Activated CD4-positive, alpha-beta T cell treated with anti-CD3 and anti-CD28 coated beads, Interleukin-2, Interleukin-6, amounts not matched to agents 100 ng/mL and 50 ng/mL, durations not matched to agents 16 hours and 8 hours (primary cell): ENCODE measurements at places on chromosomes 7 and 10.
A peak's percentile ranks its signal among the peaks of the same experiment; 100 is the strongest.

DNA sequence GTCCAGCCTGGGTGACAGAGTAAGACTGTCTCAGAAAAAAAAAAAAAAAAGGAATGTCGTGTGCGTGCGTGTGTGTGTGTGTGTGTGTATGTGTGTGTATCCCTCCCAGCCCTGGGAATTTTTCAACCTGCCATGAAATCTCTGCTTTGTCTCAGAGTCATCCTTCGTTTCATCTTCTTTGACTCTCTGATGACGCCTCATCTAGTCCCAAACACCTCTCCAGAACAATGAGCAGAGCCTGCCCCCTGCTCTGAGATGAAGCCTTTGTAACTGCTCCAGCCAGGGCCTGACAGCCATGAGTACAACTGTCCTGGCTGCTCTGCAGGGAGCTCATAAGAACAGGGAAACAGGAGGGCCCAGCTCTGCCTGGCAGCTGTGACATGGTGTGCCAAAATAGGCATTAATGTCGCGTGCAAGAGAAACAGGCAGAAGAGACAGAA, 149.5 kb downstream of the FAM107B start:
- DNase-seq, result no peak

DNA sequence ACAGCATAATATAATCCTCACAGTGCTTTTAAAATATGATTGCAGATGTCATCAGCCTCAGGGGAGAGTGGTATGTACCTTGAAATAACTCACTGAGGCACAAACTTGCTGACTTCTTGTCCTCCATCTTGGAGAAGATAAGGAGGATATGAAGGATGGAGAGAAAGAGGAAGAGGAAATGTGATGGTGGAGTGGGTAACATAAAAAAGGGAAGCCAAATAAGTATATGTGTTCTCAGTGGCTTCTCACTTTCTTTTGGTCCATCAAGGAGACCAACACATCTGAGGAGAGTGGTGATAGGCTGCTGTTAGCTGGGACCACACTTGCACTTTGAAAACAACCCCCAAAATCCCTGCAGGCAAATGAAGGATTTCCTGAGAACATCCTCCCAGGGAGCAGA, 21.6 kb upstream of the ZNF37A start:
- DNase-seq, result no peak

GRCh38 chr7:91033574-91033973, 230.7 kb upstream of the FZD1 start:
- no peak for DNase-seq

DNA sequence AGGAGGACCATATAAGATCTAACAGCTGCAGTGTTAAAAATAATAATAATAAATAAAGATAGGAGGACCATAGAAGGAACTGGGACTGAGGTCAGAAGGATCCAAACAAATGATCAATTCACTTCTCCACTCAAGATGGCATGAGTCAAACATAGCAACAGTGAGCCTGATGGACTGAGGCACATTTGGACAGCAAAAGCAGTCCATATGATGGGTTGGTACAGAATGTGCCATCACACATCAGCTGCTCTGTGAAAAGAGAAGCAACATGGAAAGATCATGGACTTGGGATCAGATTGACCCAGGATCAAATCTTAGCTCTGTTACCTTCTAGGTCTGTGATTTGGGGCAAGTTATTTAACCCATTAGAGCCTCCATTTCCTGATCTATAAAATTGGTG, 188.9 kb upstream of the KMT2E start:
- DNase-seq, result no peak

DNA sequence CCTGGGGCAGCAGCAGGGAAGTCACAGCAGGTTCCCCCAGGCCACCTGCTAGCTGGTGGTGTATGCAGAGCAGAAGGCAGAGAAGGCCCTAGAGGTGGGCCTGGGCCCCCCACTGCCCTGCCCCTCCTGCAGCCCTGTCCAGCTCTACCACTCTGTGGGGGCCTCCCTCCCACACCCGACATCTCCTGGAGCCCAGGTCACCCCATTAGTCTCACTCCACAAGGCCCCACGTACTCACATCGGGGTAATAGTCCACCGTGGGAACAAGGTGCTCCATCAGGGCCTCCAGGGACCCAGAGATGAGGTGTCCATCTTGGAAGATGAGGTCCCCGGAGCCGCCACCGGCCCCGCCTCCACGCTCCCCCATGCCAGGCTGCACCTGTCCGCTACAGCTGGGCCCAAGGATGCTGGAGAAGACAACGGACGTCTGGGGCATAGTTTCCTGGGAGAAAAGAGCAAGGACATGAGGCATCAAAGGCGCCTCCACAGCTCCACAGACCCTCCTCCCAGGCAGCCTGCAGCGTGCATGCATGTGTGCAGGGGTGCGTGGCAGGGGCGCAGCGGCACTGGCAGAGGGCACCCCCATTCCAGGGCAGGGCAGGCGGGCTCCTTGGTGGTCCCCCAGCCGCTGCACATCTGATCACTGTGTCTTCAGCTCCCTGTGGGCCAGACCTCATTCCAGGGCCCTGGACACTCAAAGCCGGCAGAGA, 61.0 kb downstream of the RASGEF1A start:
- no peak for DNase-seq

GRCh38 chr10:74743401-74743800, 83.0 kb upstream of the KAT6B start:
- DNase-seq, result no peak

- no peak for DNase-seq
Observed at GRCh38 chr7:54550471-54550870, 8.3 kb downstream of the VSTM2A start.

DNA sequence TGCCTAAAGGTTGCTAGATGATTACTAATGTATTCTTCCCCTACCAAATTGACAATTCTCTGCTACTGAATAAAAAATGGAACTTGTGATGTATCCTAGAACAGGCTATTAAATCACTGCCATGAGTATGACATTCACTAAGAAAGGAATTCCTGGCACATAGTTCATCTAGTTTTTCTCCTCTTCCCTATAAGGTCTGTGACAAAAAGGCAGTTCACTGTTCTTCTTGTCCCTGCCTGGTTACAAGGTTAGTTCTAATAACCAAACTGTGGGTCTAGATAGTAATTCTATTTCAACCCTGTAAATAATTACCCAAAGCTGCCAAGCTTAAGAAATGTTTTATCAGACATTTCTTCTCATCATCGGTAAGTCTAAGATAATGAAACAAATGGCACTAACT, 245.6 kb downstream of the BICC1 start:
- no peak for DNase-seq

DNA sequence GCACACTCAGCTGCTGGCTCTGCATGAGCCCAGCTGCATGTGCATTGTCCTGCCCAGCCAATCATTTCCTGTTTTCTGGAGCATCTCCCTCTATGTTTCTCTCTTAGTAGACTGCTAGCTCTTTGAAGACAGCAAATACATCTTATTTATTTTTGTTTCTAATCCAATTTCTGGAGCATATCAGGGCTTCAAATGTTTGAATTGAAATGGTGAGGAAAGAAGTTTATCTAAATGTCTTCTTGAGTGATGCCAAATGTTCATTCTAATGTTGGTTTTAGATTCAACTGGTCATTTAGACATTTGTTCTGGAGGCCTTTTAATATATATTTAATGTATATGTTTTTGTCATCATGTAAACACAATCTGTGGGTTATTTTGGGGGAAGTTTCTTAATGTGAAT, 141.9 kb downstream of the DNAJB9 start:
- no peak for DNase-seq

GRCh38 chr7:154287356-154287755, 235.2 kb downstream of the DPP6 start:
- DNase-seq, result no peak

DNA sequence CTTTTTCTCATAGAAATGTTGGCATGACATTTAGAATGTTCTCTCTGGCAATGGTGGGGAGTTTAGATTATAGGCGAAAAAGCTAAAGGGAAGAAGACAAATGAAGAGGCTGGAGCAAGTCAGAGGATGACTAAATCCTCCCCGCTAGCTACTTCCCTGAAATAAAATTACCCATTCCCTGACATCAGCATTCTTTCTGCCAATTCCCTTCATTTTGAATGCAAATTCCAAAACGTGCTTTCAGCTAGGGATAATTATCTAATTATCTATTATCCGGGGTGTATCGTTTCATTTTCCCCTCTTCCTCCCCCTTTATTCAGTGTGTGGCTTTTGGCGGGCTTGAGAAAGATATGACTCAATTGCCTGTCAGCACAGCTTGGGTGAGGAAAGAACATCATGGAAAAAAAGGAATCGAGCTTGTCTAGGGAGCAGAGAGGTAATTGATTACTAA, 672.3 kb downstream of the TNS3 start:
- no peak for DNase-seq

DNA sequence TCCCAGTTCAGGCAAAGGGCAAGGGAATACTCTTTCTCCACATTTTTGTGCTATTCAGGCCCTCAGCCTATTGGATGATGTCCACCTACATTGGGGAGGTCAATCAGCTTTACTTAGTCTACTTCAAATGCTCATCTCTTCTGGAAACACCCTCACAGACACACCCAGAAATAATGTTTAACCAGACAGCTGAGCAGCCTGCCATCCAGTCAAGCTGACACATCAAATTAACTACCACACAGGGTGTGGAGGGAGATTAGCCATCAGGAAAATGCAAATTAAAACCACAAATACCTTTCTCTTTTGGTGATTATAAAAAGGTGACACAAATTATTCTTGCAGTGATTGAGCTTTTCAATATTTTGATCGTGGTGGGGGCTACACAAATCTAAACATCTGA, 74.7 kb upstream of the FZD8 start:
- DNase-seq, result no peak

DNA sequence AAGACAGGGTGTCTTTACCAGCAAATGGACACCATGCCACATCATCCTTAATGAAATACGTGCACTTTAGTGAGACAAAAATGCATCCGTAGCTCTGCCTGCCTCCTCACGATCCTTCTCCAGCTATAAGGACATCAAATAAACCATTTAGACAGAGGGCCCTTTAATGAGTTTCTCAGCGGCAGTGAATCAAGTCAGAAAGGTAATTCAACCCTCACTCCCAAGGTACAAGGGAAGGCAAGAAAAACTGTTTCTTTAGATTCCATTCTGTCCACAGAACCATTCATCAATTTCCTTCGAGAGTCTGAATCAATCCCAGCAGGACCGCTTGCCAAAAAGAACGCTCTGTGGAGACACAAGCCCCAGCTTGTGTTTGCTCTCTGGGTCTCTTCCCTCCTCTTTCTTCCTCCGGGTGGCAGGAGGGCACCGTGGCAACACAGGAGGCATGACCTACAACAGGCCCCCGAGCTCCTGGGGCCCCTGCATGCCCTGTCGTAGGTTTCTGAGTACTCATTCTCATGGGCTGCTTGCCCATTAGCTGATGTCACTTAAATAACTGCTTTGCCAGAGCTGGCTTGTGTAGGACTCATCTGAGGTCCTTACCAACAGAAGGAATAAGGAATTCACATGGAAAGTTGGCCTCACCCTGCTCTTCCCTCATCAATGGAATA, 297.8 kb upstream of the PRKCQ start:
- DNase-seq, result no peak

GRCh38 chr10:132302421-132303310, 5.1 kb downstream of the STK32C start:
- no peak for DNase-seq

GRCh38 chr7:33108554-33109004, 625 bp downstream of the RP9 start:
- peak; percentile 37 for DNase-seq

GRCh38 chr10:132713421-132714095, 72.4 kb downstream of the NKX6-2 start:
- no peak for DNase-seq

DNA sequence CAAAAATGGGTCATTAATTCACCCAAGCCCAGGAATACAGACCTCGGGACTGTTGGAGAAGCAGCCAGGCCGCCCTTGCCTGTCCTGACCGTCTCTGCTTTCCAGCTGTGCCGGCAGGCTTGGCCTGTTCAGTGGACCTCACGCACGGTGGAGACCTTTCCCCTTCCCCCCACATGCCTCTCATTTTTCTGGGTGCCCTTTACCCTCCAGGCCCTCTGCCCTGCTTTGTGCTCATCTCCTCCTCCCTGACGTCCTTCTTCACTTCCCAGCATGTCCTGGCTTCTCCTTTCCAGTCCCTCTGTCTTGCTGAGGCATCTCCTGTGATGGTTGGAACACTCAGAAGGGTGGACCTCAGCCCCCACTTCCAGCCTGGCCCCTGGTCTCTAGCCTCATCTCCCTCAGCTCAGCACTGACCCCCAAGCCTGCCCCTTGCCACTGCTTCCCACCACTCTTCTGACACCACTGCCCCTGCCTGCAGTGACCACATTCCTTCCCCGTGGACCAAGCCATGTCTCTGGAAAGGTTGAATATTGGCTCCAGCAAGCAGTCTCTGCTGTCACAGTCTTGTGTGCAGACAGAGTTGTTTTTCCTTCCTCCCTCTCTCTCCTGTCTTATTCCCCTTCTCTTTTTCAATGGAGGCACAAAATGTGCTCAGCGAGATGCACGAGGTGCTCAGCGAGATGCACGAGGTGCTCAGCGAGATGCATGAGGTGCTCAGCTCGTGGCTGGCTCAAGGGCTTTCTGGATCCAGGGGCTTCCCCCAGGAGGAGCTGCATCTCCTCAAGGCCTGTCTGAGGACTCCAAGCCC, 14.9 kb downstream of the BAG3 start:
- DNase-seq, result no peak

DNA sequence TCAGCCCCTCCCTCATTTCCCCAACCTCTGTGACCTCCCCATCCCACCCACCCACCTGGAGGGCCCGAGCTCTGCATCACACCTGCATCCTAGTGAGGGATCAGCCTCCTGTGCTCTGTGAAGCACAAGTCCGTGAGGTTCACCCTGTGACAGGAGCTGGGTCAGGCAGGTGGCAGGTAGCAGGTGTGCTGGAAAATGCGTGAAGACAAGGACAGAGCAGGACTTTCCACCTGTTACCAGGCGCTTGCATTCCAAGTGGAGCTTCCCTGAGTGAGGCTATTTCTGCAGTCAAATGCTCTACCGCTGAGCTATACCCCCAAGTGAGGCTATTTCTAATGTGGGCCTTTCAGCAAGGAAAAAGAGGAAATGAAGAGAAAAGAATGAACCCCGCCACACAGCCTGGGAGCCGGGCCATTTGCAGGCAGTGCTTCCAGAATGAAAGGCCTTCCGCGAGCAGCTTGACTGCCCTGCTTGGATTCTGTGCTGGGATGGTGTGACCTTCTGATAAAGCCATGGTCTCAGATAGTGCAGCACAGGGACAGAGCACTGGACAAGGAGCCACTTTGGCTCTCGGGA, 13.3 kb upstream of the CPXM2 start:
- DNase-seq, result no peak

- no peak for DNase-seq
Observed at GRCh38 chr7:31939076-31939475, 131.1 kb downstream of the PDE1C start.

GRCh38 chr7:154583454-154583853, 419.5 kb downstream of the PAXIP1 start:
- DNase-seq, result no peak

- no peak for DNase-seq
Observed at GRCh38 chr10:113161066-113161465, 211.0 kb downstream of the TCF7L2 start.

- no peak for DNase-seq
Observed at GRCh38 chr10:87702260-87702972, 42.7 kb downstream of the PAPSS2 start.

DNA sequence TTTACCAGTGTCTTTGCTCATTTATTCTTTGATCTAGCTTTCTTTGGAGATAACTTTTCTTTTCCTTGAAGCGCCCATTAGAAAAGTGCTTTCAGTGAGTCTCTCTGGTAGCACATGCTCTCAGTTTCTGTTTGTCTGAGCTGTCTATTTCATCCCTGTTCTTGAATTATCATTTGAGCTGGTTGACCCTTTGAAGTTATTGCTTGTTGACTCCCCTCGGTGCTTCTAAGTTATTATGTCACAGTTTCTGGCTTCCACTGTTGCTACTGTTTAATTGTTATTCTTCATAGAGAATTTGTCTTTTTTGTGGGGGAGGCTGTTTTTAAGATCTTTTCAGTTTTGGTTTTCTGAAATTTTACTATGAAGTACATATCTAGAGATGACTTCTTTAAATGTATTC, 11.4 kb upstream of the PRF1 start:
- peak; percentile 15 for DNase-seq
